ENCODE measurements at places on chromosomes 3 and 15.
A peak's percentile ranks its signal among the peaks of the same experiment; 100 is the strongest.

DNA sequence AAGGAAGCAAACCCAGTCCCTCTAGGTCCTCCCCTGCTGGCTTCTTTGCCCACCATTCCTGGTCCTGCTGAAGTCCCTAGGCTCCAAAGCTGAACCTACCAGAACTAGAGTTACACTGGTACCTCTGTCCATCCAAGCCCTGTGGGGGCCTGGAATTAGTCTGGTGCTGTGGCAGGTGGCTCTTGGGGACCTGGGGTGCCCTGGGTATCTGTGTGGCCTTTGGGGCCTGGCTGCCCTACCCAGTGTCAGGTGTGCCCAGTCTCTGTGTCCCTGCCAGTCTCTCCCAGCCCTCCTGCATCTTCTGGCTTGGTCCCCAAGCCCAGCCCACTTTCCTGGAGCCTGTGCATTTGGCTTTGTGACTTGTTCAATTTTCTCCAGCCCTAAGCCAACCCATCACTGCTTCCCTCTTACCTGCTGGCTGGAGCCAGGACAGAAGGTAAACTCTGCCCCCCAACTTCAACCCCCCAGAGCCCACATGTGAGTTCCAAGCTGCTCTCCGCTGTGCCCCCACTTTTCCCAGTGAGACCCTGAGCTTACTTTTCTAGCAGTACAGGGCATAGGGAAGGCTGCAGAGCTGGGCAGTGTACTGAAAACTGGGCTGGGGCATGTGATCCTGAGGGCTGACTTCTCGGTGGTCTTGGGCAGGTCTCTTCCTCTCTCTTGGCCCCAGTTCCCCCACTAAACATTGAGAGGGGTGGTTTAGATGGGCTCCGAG is 28.3 kb upstream of the HHATL start:
- no peak for DNase-seq

DNA sequence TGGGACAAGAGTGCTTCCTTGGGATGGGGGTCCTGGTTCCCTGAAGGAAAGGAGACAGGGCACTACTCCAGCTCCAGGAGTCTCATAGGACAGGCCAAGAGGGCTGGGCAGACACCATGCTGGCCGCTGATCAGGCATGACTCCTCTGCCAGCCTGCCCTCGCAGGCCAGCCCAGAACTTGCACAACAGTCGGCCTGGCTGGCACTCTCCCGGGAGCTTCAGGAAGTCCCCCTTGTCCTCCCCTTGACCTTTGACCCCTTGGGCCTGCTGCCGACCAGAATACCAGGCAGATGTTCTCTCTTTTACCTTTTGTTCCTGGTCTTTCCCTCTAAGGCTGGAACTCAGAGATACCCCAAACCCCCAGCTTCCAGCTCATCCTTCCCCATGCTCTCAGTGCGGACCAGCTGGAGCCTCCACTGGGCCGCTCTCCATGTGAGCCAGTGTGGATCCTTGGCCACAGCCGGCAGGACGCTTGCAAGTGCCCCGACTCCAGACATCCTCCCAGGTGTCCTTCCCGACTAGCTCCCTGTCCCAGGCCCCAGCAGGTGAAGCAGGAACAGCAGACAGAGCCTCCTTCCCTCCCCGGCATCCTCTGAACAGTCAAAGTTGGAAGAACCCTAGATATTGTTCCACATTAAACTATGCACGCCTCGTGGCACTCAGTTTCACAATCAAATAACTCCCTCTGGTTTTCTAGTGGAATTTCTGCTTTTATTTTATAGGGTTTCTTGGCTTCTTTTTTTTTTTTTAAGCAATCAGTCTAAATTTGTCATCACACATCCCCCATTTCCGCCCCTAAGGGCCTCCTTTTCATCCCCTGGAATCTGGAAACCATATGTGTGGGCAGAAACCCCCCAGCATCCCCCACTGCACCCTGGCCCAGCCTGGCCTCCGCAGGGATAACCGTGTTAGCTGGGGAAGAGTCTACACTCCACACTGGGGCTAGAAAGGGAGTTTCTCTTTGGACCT is 15.7 kb downstream of the VPS18 start:
- DNase-seq, result peak; percentile 46

DNA sequence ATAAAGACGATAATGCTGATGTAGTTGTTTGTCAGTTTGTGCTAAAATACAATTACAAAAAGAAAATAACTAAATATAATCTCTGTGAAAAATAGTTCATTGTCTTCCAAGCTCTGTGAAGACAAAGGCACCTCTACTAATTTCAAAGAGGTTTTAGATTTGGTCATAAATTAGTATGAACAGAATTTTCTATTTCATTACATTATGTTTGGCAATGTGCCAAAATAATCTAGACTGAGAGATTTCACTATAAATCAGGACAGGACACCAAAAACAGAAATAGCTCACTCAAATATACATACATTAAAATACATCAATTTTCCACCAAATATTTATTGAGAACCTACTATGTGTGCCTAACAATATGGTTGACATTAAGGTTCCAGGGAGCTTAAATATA is 264.9 kb upstream of the CCDC54 start:
- DNase-seq, result no peak

GRCh38 chr3:117136003-117136402 is 426.4 kb downstream of the TUSC7 start:
- no peak for DNase-seq

GRCh38 chr3:119597548-119598288 is at the start of gene PLA1A:
Gene PLA1A, plus strand, starts transcription at chr3:119597885. Its CDS starts 29 bp downstream, at chr3:119597914.
- DNase-seq, result no peak

DNA sequence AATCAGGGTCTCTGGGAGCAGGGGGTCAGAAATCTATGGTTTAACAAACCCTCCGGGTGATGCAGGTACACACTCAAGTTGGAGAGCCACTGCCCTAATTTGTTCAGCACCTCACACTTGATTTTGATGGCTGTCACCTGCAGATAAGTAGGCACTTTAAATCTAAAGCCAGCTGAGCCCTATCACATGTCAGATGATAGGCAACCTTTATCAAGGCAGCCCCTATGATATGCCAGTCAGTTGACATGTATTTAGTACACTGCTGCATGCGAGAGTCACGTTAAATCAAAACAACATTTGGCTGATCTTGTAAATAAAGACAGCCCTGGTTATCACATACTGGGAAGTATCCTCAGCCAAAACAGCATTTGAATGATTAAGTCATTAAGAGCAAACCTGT is 104.4 kb upstream of the MCTP2 start:
- DNase-seq, result no peak

DNA sequence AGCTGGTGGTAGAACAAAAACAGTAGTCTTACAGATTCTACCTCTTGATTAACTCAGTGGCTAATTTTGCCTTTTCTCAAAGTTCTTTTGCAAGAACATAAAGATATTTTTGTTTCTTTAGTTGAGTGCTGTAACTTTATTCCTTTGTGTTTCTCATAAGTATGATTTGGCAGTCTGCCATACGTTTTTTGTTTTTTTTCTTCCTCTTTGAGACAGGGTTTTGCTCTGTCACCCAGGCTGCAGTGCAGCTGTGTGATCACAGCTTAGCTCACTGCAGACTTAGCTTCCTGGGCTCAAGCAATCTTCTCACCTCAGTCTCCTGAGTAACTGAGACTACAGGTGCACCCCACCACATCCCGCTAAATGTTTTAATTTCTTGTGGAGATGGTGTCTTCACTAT is 22.4 kb downstream of the B3GNT5 start:
- no peak for DNase-seq
